ENCODE measurements at places on chromosomes 2 and 18. TPM values are rescaled to one million over a fixed set of nuclear protein-coding genes. Genes with fewer than 3 reads are reported as not detected.

FTCDNL1 gene
- 5.9 TPM for total RNA-seq

CRYGC gene
- total RNA-seq: not detected

CD28 gene
- total RNA-seq: 2.2 TPM

DNA sequence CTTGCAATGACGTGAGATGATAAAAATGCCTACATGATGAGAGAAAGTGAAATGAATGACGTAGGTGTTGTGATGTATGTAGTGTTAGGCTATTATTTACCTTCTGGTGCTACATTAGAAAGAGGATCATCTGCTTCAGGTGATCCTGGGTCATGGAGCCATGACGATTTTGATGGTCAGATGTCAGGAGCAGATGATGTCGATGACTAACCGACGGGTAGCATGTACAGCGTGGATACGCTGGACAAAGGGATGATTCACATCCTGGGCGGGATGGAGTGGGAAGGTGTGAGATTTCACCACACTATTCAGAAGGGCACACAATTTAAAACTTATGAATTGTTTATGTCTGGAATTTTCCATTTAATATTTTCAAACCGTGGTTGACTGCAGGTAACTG, 43.5 kb upstream of the ACVR1C start:
- no peak for DNase-seq

DNA sequence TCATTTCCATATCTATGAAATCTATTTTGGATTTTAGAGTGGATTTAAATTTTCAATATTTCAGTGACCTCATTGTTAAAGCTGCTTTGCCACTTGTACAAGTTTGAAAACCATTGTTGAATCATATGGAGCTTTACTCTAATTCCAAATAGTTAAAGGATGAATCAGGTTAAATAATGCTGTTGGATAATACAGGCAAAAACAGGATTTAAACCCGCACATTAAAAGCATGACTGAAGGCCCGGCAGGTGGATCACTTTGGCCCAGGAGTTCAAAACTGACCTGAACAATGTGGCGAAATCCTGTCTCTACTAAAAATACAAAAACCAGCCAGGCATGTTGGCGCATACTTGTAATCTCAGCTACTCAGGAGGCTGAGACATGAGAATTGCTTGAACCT, 68.3 kb downstream of the RIF1 start:
- no peak for DNase-seq

DNA sequence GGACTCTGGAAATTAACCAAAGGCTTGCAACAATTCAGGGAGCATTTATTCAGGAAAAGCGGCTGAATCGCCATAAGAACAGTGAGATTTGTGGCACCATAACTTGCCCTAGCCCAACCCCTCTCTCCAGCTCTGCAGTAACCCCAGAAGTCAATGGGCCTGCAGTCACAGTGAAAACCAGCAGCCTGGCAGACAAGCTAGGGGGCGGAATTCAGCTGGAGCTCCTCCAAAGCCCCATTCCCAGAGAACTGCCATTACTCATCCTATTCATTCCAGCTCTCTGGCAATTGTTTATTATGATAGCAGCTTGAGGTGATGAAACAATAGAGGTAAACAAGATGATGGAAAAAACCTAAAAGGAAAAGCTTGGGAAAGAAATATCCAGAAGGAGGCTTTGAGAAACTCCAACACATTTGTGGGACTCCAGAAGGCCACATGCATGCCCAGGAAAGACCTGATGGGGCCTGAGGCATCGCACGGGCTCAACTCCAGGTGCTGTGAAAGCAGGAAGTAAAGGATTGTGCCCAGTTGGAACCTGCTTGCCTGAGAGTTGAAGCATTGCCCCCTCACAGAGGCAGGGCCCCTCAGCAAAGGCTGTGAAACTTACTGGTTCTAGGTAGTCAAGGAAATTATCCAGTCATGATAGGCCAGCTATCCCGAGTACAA, 126.7 kb downstream of the TWIST2 start:
- no peak for DNase-seq

DNA sequence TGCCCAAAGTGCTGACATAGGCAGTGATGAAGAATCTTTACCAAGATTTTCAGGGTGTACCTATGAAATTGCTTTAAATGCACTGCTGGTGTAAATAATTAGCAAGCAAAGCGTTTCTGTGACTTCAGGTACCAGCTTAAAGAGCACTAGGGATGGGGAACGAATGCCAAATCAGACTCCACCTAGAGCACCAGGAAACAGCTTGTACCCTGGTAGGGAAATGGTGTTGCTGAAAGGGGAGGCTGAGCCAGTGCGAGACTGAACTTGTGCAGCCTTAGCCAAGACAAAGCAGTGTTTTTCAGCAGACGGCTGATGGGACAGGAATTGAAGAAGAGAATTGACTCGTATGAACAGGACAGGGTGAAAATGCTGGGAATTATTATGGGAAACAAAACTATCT, 65.6 kb downstream of the TWSG1 start:
- DNase-seq: no peak

- DNase-seq: no peak
Measured at GRCh38 chr2:237798236-237799059, at the start of gene RBM44. RBM44 (plus strand) TSS chr2:237798779; CDS start chr2:237813610, 14,831 bp downstream.

DNA sequence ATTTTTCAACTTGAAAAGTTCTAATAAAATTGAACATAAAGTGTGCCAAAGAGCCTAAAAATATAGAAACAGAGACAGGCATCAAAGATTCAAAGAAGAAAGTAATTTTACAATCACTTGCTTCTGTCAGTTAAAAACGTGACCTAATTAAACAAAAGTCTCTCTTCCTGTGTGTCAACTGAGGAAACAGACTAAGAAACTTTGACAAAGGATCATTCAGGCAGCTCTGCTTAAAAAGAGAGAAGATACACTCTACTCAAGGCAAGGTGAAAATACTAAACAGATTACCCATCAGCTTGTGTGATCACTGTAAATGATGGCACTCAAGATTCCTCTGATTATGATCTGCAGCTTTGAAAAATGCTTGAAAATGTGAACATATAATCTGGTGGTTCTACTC, 47.8 kb downstream of the DYM start:
- no peak for DNase-seq

- DNase-seq: peak; percentile 62
Measured at GRCh38 chr2:234288974-234289455, 207.9 kb downstream of the ARL4C start.

DNA sequence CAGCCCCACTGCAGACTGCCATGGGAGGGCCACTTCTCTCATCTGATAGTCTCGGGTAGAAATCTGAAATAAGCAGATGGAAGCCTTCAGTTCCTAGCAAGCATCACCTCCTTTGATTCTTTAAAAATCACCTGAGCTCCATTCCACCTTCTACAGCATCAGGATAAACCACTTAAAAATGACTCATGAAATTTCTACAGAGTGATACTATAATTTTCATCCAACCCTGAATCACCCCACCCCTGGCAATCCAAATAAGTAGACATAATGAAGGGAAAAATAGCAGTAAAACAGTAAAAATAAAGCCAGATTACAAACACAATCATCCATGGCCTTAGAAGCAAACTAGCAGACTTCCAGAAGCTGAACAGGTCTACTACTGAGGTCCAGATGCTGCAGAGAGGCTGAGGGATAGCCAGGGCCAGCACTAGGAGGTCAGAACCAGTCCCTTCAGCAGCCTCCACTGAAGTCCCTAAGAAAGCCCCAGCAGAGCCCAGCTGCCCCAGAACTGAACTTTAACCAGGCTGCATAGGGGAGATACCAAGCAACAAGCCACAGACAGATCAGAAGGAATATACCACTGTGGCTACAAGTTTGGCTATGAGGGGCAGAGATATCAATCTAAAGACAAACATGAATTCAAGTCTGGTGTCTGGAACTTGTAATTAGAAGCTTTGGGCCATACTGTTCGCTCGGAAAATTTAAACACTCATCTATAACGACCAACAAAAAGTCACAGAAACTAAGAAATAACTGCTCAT, 54.7 kb upstream of the RNU4ATAC start:
- no peak for DNase-seq

DNA sequence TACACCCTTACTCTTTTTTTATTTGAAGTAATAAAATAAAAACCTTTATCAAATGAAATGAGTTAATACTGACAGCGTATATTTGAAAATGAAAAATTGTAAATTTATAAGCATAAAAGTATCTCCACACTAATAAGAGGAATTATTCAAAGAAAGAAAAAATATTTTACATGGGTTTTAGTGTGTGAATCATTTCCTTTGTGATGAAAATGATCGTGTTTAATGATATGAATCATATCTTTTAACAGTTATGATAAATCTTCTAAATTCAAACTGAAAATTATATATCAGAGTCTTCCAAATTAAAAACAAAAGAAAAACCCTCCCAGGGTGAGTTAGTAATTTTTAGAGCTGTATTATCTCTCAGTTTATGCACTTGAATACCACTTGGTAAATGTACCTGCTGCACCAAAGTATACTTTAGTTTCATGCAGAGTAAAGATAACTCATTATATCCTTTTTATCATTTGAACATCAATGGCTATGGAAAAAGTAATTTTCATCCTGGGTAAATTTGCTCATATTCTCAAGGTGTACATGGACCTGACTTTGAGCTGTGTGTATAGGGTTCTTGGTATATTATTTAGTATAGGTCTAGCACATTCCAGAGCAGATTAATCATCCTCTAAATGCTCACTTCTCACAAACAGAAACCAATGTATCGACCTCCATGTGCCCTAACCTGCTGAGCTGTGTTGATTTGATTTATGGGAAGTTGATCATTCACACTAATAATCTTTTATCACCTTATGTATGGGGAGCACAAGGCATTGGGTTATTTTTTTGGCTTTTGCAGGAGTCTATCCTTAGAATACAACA, 98.7 kb upstream of the VWC2L start:
- no peak for DNase-seq

GRCh38 chr18:58038063-58038462, 6.0 kb upstream of the NEDD4L start:
- DNase-seq: no peak

Measured in breast epithelium (tissue), 4 donors.